Stimulated activated CD8-positive, alpha-beta memory T cell treated with anti-CD3 and anti-CD28 coated beads, Interleukin-4, amount 100 ng/mL, for 4 hours (primary cell): ENCODE measurements at places on chromosomes 4 and X.

DNA sequence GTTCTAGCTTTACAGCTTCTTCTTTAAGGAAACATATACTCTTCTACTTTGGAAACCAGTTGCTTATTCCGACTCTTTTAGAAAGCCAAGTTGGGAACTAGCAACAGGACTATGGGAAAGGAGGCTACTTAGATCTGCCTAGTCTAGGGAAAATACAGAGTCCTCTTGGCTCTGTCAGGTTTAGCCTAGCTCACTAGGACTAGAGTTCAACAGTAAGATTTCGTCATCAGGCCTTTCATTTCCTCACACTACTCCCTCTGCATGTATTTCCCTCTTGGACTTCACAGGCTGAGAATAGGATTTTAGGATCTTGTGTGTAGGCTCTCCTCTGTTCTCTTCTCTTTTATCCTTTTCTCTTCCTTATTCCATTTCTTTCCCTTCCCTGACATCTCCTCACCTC lies 409.8 kb downstream of the AR start:
- DNase-seq, result no peak

DNA sequence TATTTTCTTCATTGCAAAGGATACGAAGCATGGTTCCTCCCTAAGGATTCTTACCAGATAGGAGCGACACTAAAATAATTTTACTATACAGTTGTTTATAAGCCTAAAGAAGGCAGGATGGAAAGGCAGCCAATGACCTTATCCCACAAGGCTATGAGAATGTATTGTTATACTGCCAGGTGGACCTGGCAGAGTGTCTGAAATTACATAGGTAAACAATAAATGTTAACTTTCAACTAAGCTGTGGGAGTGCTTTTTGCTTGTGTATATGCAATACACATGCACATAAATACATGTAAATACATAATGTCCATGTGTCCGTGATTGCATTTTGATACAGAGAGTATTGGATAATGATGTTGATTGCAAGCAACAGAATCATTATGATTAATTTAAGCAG lies 850.6 kb downstream of the CENPC start:
- no peak for DNase-seq

DNA sequence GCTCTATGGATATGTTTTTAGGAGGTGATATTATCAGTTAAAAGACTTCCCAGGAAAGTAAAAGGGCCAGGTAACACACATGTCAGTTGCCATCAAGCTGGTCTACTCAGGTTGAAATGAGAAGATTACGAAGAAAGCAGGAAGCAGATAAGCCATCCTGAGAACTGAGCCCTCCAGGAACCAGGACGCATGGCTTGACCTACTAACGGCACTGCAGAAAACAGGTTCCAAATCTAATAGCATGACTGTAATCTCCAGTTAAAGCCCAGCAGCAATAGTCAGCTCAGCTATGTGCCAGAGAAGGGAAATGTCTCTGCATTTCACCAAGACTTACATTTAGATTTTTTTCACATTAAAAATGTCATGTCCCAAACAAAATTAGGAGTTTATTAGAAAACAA lies 77.9 kb downstream of the APBB2 start:
- DNase-seq, result no peak

- DNase-seq, result no peak
Observed at GRCh38 chrX:153831429-153832150, 1.2 kb upstream of the PDZD4 start.

DNA sequence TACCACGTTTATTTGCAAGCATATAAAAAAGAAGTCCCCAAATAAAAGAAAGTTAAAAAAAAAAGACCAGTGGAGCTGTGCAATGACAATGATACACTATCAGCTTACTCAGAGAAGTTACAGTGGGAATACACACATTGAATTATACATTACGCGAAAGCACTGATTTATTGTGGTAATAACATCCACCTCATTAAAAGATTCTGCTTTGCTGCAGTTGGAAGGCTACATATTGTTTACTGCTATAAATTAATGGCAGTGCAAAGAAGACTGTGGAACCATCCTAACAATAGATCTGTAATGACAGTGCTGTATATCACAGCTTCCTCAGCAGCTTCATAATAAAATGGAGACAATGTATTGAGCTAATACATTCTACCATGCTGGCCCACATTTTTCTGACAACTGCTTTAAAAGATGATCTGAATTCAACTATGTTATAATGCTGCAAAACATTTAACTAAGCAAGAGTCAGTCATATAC lies 142.5 kb upstream of the MAB21L2 start:
- DNase-seq, result no peak

- no peak for DNase-seq
Observed at GRCh38 chr4:98093662-98094061, 49.6 kb downstream of the STPG2 start.
